B cell (primary cell): ENCODE measurements at places on chromosomes 2 and 18. TPM values are rescaled to one million over a fixed set of nuclear protein-coding genes. Genes with fewer than 3 reads are reported as not detected.

DNA sequence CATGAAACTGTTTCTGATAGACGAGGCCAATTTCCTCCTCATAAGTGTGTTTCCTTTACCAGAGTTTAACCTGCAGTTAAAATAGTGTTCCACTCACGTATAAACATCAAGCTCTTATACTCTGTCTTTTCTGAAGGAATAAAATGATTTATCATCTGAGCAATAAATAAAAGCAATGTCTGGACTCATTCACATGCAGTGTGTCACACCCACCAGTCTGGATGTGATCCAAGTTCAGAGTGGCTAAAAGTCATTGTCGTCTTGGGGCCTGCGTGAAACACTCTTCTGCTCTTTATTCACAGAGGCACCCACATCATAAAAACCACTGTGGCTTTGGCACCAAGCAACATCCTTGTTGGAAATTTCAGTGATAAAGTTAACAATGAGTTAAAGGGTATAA lies 19.5 kb upstream of the SLC9A4 start:
- no peak for DNase-seq

- no peak for DNase-seq
These were observed 282.8 kb downstream of the AGPS start for GRCh38 chr2:177675350-177675821.

DNA sequence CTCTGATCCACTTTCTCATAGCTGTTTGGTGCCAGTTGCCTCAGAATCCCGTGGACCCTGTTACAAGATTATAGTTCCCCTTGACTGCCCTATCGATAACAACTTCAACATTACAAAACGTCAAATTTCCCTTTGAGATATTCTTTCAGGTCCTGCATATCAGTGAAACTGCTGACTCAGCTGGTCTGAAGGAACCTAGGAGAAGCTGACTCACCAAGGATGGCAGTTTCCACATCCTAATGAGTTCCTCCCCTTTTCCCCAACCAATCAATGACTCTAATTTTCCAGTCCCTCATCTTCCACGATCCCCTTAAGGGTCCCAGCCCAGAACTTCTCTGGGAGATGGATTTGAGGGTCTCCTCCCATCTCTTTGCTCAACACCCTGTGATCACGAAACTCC lies 27.6 kb upstream of the GNAL start:
- DNase-seq: no peak

- DNase-seq: no peak
These were observed 41.9 kb downstream of the TACR1 start for GRCh38 chr2:75157435-75157834.

- DNase-seq: no peak
These were observed 137.0 kb downstream of the MEIS1 start for GRCh38 chr2:66571918-66572317.

DNA sequence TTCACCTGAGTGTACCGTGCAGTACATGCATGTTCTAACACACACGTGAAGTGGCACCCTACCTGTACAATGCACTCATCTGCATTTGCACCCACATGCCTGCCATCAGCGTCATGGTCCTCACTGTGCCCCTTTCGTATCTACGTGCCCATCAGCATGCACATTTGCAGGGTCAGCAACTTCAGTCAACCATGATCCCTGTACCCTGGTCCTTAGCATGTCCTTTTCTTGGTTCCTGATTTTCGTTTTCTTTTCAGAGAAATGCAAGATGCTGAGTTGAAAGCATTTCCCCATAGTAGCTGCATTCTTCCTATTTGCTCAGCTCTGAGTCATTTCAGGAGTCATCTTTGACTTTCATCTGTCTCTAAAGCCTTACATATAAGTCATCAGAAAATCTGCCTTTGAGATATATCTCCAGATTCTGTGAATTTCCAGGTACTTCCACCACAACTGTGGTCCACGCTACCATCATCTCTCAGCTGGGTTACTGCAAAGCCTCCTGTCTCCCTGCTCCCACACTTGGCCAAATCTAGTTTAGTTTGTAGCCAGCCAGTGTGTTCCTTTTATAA lies 14.7 kb upstream of the PUM2 start:
- DNase-seq: no peak

DNA sequence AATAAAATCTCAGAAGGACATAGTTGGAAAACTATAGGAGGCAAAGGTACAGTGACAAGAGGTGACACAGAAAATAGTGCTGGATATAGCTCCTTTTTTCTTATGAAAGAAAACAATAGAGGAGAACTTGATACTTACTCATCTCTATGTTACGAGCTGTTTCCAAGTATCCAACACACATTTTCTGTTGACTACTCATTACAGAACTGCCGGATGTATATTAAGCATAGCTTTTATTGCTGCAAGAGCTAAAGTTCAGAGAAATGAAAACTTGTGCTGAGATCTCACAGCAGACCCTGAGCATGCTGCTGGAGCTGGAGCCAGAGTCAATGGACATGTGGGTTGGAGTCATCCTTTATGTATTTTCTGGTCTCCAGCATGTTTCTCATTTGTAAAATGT lies 210.0 kb upstream of the NT5C1B start:
- no peak for DNase-seq

DNA sequence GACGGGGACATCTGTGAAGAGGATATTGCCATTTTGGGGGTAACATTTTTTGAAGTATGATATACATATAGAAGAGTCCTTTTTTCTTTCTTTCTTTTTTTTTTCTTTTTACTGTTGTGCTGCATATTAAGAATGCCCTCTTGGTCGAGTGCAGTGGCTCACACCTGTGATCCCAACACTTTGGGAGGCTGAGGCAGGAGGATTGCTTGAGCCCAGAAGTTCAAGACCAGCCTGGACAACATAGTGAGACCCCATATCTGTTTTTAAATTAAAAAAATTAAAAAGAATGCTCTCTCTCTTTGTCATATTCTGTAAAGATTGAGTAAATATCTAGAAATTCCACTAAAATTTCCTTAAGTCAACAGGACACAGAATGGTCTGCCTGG lies 3.6 kb downstream of the SH2D6 start:
- DNase-seq: no peak

DNA sequence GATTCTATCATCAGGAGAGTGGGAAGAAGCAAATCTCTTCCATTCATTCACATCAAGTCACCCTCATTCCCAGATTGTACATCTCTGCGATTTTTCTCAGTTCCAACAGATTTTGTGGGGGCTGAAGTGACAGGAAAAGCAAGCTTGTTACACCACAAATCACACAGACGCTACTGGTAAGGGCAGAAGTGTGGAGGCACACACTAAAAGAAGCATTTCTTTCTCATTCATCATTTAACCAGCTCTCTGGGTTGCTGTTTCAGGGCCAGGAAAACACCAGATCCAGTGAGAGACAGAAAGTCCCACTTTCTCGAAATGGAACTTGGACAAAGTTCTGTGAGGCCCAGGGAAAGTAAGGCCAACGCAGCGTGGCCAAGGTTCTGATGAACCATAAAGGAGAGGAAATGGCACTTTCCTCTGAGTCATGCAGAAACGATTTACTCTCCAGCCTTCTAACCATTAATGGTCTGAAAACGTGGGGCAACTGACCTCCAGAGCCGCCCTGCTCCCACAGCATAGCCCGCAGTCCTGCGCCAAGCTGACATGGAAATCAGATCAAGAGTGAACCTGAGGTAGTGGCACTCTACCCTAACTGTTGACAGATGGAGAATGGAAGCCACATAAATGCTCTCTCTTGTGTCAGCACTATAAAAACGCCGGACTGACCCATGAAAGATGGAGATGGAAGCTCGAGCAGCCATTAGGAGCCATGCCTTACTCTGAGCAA lies 191.0 kb downstream of the C1D start:
- DNase-seq: no peak

DNA sequence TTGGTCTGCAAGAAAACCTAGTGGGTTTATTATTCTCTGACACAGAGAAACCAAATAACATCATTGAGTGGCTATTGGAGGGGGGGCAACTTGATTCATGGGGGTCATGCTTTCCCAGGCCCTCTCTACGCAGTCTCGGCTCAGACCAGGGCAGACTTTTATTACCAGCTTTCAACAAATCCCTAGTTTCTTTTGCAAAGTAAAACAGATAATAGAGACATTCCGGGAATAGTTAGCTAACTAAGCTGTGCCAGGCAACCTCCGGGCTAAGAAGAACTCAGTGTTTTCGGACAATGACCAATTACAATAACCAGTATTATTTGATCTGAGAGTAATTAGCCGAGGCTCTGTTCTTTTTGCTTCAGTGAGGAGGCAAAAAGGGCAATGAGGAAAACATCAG lies 66.3 kb downstream of the CDK15 start:
- no peak for DNase-seq

The FHOD3 gene
- polyA plus RNA-seq: not detected in 2 replicates

The ALLC gene
- polyA plus RNA-seq: not detected in 2 replicates

The CYRIA gene
- 16.2 and 16.8 TPM in 2 replicates for polyA plus RNA-seq

The DYNAP gene
- polyA plus RNA-seq: not detected in 2 replicates

The AAK1 gene
- polyA plus RNA-seq: 2.4 and 2.9 TPM in 2 replicates
